Dorsolateral prefrontal cortex (tissue), 122 donors: ENCODE measurements at places on chromosomes 5 and 9. TPM values are rescaled to one million over a fixed set of nuclear protein-coding genes. Genes with fewer than 3 reads are reported as not detected.

The HTR1A gene
- 23.6 TPM for total RNA-seq

The FSTL4 gene
- total RNA-seq = 42.5 TPM

The TERT gene
- not detected for total RNA-seq

The CBY3 gene
- total RNA-seq = not detected

The HTR4 gene
- total RNA-seq = 8.2 TPM
